ENCODE measurements at places on chromosomes 2 and 18.

DNA sequence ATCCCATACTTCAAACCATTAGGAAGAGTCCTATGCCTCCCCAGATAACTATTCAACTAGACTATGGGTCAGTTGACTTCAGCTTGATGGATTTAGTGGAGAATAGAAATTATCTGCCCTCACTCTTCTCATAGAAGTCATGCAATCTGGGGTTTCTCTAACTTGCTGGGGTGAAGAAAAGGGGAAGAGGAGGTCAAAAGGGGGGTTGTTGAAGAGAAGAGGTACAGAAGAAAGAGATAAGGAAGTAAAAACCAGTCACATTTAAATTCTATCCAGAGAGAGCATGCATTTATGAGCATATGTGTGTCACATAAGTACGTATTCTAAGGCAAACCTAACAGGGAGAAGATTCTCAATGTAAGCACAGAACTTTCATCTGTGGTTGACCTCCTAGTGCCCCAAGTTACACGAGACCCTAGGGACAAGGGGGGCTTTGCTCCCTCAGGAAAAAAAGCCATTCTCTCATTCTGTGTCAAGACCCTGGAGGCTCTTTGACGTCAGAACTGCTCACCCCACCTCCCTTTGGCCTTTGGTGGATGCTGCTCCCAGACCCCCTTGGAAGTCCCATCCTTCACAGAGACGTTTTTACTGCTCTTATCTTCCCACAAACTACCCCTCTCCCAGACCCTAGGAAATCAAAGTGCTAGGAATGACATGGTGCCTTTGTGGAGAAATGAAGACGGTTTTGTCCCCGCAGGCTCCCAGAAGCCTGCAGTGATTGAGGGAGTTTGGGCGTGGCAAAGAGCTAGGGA is 236.8 kb upstream of the TNP1 start:
- DNase-seq: no peak

GRCh38 chr2:179264368-179265081 is at the start of gene SESTD1:
Gene SESTD1 (minus strand): TSS chr2:179264832. CDS start chr2:179191841, 72,991 bp downstream.
- peak; percentile 35 for DNase-seq

DNA sequence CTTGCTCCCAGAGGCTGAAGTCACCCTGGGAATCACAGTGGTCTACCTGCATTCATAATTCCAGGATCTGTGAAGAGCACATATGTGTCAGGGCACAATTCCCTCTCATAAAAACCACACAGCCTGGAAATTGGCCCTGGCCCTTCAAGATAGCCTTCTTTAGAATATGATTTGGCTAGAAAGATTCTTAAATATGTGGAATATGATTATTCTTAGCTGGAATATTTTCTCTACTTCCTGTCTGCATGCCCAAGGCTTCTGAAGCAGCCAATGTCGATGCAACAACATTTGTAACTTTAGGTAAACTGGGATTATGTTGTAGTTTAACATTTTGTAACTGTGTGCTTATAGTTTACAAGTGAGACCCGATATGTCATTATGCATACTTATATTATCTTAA is 24.2 kb downstream of the ICOS start:
- DNase-seq: no peak

DNA sequence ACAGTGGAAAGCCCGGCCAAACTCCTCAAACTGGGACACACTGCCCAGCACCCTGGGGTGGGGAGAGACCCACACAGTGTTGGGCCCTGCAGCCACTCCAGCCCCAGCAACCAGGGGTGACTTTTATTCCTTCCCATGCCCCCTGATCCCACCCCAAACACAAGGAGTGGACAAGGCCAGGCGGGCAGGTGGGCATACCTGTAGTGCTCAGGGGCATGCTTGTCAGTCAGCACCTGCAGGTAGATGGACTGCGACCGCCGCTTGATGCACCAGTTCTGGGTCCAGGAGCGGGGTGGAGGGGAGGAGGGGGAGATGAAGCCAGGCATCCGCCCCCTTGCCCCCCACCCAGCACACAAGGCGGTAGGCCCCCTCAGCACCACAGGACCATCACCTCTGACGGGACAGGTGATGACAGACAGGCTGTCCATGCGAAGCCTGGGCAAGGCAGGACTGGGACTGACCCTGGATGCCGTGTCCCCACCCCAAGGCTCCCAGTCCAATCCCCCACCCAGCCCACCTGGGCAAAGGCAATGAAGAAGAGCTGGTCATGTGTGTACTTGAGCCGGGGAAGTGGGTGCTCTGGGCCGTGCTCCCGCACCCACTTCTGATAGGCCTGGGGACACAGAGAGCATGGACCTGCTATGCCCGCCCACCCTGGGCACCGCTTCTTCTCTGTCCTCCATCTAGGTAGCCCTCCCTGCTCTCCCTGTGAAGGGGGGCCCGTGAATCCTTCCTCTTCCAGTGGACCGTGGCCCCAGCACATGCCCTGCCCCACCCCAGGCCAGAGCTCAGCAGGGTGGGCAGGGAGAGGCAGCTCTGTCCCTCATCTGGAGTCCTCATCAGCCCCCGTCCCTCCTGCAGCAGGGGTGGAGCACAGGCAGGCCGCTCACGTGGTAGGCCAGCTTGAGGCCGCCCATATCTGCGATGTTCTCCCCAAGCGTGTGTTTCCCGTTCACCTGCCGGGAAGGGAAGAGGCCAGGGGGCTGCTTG is 7.1 kb downstream of the ECEL1 start:
- DNase-seq: no peak

- DNase-seq: no peak
Observed at GRCh38 chr18:1993866-1994265, 577.4 kb downstream of the METTL4 start.

GRCh38 chr2:216657980-216658379 is 24.8 kb downstream of the IGFBP2 start:
- no peak for DNase-seq

DNA sequence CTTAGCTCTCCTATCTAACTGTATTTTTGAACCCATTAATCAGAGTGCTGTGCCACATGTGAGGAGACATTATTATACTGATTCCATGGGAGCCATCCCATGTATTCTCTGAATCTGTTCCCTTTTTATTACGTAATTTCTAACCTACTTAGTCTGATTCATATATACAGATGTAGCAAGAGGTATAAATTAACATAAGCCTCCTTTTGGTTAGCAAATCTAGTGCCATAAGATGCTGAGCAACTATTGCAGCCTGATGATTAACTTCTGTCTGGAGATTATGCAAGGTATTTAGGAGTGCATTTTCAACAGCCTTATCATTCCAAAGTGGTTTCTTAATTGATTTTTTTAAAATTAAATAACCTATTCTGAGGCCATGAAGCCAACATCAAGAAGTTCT is 114.1 kb upstream of the MSH2 start:
- DNase-seq: no peak

DNA sequence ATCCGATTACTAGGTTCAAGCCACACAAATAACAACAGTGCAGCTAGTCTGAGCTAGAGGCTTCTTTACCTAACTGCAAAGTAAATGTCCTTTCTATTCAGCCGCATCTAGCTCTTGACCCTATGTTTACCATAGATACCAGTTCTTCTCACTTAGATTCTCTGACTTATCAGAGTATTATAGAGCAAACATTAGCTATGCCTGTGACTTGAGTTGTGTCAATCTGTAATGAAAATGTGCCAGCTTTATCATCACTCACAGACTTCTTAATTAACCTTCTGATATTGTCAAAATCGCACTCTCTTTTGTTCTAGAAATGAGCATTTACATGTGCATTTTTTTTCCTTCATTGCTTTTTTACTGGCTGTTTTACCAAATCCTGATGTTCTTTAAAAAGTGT is 79.9 kb downstream of the BCL11A start:
- no peak for DNase-seq

DNA sequence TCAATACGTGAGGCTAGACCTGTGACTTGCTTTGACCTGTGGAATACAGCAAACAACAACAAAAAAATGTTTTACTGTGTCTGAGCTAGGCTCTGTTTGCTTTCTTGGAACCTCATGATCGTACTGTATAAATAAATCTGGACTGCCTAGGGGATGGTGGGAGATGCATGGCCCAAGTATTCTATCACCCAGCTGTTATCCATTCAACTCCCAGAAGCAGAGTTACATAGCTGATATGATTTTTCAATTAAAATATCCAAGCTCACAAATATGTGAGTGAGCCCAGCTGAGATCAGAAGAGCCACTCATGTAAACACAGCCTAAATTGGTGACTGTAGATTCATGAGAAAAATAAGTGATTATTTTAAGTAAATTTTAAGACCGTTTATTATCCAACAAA is 154.1 kb upstream of the THUMPD2 start:
- no peak for DNase-seq

GRCh38 chr18:21831413-21831831 is 90.8 kb downstream of the MIB1 start:
- DNase-seq: no peak

GRCh38 chr2:60413814-60414168 is 139.7 kb downstream of the BCL11A start:
- DNase-seq: no peak

DNA sequence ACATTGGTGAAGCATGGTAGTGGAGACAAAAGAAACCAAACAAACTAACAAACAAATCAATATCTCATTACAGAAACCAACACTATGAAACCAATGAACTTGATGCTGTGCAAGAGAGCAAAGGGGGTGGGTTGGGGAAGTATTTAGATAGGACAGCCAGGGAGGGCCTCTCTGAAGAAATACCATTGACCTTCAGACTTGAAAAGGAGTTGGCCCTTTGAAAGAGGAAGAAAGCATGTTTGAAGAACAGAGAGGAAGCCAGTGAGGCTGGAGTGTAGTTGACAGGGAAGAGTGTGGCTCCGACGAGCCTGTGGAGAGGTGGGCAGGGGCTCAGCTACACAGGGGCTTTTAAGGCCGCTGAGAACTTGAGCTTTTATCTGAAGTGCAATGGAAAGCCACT is 151.0 kb upstream of the GATA6 start:
- no peak for DNase-seq

DNA sequence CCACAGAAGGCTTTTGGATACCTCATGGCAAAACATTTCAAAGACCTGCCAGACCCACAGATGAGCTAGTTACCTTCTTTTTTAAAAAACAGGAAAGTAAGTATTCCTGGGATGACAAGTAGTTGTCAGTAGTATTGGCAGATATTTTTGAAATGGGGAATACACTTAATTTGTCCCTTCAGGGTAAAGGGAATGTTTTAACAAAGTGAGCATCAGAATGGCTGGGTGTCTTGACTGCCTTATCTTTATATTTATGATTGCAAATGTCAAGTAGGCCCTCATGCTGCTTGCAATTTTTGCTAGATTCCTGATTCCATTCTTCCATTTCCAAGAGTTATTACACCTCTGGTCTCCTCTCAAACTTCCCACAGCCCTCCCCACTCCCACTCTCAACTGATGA is 4.9 kb upstream of the TAF1B start:
- DNase-seq: no peak

DNA sequence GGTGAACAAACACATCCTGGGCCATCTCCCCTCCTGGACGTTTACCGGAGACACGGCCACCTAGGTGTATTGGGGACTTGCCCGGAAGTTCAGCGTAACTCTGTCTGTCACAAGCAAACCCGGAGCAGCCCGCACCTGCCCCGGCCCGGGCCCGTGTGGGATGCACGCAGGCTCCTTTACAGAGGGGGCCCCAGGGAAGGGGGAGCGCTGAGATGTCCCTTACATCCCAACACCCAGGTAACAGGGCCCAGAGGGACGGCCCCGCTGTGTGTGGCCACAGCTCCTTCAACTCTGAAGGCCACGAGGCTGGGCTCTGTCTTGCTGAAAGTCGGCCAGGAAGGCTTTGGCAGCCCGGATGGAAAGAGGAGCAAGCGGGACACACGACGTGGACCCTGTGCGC is 212.8 kb downstream of the TWIST2 start:
- no peak for DNase-seq

DNA sequence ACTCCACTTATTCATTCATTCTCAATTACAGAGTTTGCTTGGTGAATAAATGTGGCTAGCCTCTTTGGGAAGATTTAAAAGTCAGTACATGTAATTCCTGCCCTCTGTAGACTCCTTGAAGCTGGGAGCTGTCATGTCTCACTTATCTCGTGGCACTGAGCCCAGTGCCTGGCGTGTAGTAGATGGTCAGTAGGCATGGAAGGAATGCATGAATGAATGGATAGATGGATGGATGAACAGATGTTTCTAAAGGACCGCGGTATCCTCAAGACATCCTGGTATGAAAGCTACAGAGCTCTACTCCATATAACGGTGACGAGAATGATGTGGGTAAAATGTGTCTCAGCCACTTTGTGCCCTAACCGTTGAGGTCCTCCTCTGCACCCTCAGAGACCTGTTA is 83.0 kb downstream of the MARCO start:
- no peak for DNase-seq

GRCh38 chr18:77002496-77002895 is 130.1 kb downstream of the MBP start:
- DNase-seq: no peak

DNA sequence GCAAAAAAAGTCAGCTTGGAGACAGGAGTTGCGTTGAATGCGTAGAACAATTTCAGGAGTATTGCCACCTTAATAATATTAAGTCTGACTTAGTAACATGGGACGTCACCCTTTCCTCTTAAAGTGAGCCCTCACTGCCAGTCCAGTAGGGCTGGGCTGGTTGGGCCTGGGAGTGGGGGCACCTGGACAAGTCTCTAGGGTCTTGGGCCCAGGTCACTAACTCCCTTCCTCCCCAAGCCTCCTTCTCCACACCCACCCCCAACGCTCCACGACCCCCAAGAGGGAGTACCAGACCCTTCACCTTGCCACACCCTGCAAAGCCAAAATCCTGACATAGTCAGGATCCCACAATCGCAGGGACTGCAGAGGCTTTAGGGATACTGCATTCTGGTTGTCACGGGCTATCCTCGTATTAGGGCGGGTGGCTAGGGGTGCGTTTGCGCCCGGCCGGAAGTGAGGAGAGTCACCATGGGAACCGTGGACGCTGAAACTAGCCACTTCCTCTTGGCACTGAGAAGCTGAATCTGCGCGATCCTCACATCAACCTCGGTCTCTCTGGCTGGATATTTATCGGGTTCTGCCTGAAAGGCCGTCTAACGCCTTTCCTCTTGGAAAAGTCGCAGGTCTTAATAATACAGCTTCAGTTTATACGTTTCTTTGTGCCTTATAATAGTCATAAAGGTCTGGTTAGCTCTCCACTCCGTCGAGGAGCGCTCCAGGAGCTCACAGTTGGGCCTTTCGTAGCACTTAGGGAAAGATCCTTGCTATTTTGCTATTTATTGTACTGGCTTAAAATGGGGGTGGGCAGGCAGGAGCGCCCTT is 10.3 kb upstream of the CXXC1 start:
- DNase-seq: peak; percentile 56

- no peak for DNase-seq
Observed at GRCh38 chr2:134307334-134307733, 53.5 kb downstream of the MGAT5 start.

DNA sequence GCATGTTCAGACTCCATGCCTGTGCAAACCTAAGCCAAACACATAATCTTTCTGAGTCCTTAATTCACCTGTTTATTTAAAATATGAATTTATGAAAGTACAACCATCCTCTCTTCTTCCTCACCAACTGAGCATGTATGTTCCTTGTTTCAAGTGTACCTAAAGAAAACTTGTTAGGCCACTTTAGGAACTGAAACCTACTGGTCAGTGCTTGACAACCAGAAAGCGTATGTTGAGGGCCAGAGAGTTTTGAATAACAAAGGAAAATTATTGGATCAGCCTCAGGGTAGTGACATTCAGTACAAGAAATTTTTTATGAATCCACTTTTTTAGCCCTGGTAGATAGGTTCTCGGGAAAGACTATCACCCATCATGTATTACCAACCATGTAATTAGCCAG is 847.6 kb upstream of the CELF4 start:
- no peak for DNase-seq

GRCh38 chr2:23520256-23520655 is 135.3 kb downstream of the KLHL29 start:
- DNase-seq: no peak

- DNase-seq: no peak
Observed at GRCh38 chr2:235618039-235618438, 124.2 kb downstream of the AGAP1 start.
